Stimulated activated effector memory CD8-positive, alpha-beta T cell treated with anti-CD3 and anti-CD28 coated beads, Interleukin-12 subunit alpha, Interleukin-12 subunit beta, amount 100 ng/mL, for 72 hours (primary cell): ENCODE measurements at places on chromosomes 13 and 19.

GRCh38 chr19:33781996-33782395 lies 14.7 kb upstream of the KCTD15 start:
- DNase-seq: no peak

GRCh38 chr13:71290963-71291841 lies 575.8 kb downstream of the DACH1 start:
- peak; percentile 59 for DNase-seq

- no peak for DNase-seq
These were observed 28.2 kb downstream of the ATP8B3 start for GRCh38 chr19:1783874-1784273.

GRCh38 chr19:43778651-43779050 lies 2.1 kb downstream of the KCNN4 start:
- no peak for DNase-seq

GRCh38 chr19:33211794-33212435 lies 13.7 kb downstream of the SLC7A10 start:
- no peak for DNase-seq

DNA sequence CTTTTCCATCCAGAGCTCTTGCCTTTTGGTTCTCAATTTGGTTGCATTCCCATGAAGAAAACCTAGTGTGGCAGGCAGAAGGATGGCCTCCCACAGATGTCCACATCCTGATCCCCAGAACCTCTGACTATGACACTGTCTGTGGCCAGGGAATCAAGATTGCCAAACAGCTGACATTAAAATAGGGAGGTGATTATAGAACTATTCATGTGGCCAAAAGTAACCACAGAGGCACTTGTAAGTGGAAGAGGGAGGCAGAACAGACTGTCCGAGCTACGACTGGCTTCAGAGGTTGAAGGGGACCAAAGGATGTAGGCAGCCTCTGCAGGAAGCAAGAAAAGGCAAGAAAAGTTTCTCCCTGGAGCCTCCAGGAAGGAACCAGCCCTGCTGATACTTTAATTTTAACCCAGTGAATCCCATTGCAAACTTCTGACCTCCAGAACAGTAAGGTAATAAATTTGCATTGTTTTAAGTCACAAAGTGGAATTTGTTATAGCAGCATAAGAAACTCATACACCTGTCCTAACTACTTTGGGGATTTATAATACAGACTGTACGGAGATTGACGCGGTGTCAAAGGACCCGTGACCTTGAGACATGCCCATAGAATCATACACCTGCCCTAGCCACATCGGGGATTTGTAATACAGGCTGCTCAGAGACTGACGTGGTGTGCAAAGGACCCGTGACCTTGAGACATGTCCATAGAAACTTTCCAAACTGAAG lies 106.5 kb downstream of the ATP11A start:
- DNase-seq: no peak
